ENCODE measurements at places on chromosomes 11 and 22.

DNA sequence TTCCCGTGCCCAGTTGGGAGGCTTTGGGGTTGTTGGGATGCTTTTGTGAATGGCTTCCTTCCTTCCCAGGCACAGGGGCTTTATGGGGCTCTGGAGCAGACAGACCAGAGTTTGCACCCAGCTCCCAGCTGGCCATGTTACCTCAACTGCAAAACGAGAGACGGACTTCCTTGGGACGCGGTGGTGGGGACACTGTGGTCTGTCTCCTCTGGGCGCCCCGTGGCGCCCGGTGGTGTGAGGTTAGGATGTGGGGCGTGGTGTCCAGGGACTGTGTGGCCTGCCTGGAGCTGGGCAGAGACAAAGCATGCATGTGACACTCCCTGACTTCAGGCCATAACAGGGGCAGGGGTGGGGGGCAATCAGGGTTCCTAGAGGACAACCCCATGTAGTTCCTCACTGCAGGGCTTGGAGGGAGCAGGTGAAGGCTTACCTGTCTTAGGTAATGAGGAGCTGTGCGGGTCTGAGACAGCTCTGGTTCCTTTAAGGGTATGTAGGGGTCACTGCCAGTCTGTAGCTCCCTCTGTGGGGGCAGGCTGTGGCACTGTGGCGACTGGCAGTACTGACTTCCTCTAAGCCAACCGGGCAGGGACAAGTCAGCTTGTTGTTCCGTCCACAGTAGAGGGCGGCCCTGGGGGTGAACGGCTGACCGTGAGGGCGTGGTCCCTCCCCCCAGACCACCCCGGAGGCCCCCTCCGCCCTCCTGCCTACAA, 14.4 kb downstream of the KCNQ1 start:
- no peak for DNase-seq

- no peak for DNase-seq
These were observed 613 bp upstream of the MCHR1 start for GRCh38 chr22:40678493-40679248.

GRCh38 chr11:35388061-35388460, 31.3 kb downstream of the SLC1A2 start:
- DNase-seq = no peak

DNA sequence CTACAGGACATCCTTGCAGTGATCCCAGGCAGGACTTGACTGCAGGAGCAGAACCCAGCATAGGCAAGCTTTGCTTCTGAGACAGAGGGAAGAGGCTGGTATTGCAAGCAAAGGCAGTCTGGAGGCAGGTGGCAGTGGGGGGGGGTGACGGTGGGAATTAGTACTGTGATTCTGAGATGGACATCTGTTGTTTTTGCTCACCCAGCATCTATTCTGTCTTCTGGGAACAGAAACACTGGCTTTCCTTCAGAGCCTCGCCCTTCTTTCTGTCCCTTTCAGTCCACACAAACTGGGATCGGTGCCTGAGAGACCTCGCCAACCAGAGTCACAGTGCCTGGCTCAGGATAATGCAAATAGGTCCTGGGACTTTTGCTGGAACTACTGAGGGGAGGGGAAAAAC, 31.2 kb upstream of the RASL10A start:
- no peak for DNase-seq

DNA sequence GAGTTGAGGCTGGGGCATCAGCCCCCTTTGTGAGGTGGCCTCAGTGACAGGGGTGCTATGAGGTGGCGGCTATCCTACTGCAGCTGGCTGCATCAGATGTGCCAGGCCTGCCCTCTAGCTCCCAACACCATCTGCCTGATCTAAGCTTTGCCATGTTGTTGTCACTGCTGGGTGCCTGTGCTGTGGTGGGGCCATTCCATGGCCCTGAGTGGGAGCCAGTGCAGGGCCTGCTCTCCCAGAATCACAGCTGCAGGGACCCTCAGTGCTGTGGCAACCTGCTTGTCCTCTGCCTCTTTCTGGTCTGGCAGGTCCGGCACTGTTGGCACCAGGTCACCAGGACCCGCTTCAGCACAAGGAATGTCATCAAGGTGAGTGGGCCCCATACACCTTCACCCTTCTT, 1.8 kb upstream of the SNU13 start:
- no peak for DNase-seq

GRCh38 chr22:44819966-44820631, 67.7 kb downstream of the ARHGAP8 start:
- DNase-seq = no peak

- no peak for DNase-seq
These were observed 1.8 kb upstream of the AP2A2 start for GRCh38 chr11:923691-924405.

GRCh38 chr11:116984589-116984988, 113.6 kb downstream of the SIK3 start:
- DNase-seq = no peak

DNA sequence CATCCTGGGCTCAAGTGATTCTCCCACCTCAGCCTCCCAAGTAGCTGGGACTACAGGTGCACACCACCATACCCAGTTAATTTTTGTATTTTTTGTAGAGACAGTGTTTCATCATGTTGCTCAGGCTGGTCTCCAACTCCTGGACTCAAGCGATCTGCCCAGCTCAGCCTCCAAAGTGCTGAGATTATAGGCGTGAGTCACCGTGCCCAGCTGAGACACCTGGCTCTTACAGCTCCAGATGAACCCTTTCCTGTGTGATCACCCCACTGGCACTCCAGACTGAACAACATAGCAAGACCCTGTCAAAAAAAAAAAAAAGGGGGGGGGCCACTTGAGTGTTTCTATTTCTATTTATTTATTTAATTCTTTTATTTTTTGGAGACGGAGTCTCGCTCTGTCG, 1.0 kb upstream of the ADSL start:
- peak; percentile 40 for DNase-seq

- DNase-seq = no peak
These were observed 92.3 kb downstream of the GAB2 start for GRCh38 chr11:78325274-78325781.

DNA sequence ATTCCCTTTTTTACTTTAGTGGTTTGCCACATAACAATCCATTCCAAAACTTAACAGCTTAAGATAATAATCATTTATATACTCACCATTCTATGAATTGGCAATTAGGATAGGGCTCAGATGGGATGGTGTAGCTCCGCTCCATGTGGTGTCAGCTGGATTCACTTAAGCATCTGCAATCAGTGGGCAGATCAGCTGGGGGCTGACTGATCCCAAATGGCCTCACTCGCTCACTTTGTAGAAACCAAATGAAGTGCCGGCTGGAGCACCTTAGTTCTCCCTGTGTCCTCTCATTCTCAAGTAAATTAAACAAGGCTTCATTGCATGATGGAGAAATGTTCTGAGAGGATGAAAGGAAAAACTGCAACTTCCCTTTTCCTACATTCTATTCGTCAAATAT, 161.4 kb downstream of the WT1 start:
- DNase-seq = no peak

DNA sequence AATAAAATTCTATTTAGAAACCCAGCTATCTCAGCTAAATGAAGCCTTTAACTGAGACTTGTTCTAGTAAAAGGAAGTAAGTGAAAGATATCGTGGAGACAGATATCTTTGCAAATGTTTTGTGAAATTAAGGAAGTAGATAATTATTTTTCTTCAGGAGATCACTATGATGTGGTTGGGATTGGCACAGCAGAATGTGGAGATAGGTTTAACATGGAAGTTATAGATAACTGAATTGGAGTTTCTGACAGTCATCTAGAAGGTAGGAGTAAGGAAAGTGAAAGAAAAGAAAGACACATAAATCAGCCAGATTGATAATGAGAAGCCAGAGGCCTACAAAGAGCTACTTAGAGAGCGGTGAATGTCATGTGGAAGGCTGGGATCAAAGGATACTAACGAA, 4.7 kb upstream of the CASP5 start:
- DNase-seq = no peak

- no peak for DNase-seq
These were observed 13.4 kb downstream of the TSSC4 start for GRCh38 chr11:2413742-2414579.

- DNase-seq = no peak
These were observed 53.8 kb downstream of the PAX6 start for GRCh38 chr11:31757260-31757835.
